DND-41 (cell line): ENCODE measurements at places on chromosomes 7 and 10.

DNA sequence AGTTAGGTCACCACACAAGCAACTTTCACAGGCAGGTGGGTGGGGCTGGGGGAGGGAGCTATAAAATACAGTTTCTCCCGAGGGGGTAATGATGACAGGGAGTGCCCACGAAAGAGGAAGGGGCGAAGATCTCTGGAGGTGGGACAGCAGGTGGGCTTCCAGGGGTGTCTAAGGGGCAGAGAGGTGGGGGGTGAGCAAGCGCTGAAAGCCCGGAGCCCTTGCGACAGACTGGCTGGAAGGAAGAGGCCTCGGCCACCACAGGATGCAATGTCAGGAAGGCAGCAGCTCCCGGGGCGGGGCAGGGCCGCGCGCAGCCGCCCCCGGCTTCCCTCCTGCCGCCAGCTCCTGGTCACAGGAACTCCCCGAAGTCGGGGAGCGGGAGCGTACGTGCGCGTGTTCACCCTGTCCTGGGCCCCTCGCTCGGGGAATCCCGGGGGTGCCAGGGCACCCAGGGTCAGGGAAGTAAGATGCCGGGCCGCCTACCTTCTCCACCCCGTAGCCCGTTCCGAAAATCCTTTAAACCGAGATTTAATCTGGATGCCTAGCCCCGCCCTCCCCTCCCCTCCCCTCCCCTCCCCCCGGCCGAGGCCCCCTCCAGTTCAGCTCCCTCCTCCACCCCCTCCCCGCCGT is 105.2 kb upstream of the PPIF start:
- DNase-seq = no peak

DNA sequence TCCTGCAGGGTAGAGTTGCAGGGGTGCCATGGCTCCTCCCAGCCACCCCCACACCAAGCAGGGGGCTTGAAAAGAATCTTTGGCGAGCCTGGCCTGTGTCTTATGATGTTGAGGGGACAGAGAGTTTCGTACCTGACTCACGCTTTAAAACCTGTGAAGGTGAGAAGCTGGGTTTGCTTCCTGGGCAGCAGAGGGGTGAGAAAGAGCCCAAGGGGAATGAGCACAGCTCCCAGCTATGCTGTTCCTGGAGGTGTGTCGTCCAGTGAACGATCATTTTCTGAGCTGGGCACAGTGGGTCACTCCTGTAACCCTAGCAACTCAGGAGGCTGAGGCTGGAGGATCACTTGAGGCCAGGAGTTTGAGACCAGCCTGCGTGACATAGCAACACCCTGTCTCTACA is 13.5 kb upstream of the ADRB1 start:
- no peak for DNase-seq

DNA sequence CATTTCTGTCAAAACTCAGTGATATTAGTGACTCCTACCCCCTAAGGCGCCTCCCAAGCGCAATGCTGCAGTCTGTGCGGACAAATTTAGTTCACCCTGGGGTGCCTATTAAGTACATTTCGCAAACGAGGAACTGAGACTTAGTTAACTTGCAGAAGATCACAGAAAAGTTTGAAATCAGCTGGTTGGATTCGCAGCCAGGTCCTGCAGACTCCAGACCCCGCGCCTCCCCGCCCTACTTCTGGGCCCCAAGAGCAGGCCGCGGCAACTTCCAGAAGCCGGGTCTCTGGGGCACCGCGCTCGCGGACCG is 588 bp downstream of the CYREN start:
- no peak for DNase-seq

DNA sequence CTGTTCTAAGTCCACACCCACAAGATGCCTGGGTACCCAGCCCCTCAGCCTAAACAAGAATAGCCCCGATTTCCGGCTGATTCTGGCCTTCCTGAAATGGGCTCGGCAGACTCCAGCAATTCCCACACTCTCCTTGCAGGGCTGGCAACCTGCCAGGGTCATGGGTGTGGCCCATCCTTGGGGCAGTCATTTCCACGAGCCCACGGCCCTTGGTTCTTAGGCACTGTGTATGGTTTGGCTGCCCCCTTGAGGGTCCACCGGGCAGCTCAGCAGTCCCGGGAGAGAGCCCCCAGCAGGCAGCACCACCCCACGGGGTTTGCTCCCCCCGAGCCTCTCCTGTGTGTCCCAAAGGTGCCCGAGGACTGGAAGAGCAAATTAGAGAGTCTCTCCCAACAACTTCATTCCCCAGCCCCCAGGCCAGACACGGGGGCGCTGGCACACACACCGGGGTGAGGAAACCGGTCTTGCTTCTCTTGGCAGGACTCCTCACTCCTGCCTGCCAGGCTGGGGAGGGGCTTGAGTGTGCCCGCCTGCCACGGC is 142.2 kb downstream of the EMX2 start:
- no peak for DNase-seq

DNA sequence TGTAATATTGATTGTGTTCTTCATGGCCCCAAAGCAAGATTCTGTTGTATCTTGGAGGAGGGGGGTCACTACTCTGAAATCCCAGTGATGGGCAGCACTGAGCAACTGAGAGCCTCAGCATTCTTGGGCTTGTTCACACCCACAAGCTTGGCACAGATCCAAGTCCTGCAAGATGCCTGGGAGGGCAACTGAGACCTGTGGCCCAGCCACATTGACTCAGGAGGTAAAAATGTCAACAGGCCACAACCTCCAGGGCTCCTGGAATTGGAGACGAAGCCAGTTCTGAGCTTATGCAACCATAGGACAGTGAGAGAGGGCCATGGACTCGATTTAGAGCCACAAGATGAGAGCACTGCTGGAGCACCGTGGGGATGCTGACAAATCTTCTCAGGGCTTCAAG is 3.1 kb upstream of the DOCK1 start:
- no peak for DNase-seq

DNA sequence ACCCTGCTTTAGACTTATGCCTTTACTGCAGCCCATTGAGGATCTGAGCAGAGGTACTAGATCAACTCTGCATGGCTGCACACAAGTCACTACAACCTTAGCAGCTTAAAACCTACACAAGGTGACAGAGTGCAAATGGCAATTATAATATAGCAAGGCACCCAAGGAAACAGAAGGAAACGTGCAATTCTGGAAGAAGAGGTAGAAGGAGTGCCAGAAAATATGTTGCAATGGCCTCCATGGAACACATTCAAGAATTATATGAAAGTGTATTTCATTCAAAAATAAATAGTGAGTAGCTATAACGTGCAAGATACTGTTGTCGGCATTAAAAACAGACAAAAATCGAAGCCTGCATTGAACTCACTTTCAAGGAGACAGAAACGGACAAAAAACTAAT is 2.9 kb upstream of the AKR1C8 start:
- DNase-seq = no peak

- no peak for DNase-seq
These were observed 96.3 kb downstream of the RAB11FIP2 start for GRCh38 chr10:117950408-117950807.

GRCh38 chr10:131743190-131744151 is 157.3 kb upstream of the PPP2R2D start:
- DNase-seq = peak; percentile 23

- no peak for DNase-seq
These were observed 868.9 kb upstream of the AUTS2 start for GRCh38 chr7:68729371-68729770.

DNA sequence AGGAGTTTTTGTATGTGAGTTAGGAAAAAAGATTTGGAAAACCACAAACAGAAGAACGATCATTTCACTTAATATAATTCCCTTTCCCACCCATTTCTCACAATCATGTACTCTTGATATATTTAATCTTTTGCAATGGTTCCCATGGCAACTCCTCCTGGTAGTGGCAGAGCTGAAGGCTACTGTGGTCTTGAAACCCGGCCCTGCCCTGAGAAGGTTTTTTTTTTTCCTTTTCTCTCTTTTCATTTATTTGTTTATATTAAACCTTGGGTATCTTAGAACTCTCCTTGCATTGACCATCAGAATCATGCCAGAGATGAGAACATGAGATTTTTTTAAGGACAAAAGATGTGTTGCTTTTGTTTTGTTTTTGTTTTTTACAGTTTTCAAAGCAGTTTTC is 566.1 kb upstream of the NRP1 start:
- no peak for DNase-seq

DNA sequence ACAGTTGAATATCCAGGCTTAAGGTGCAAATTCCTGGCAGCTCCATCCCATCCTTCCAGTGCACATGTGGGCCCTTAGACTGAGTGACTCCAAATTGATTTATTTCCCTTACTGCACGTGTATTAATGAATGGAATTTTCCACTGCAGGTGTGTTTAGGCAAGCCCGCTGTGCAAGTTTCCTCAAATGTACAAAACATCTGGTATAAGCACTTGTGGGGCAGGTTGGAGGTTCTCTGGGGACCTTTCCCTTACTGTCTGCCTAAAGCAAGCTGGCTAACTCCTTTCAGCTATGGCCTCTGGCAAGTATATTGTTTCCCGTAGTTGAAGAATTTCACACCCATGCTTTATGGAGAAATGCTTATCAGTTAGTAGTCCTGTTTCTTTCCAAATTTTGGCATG is 25.3 kb upstream of the GIMAP6 start:
- no peak for DNase-seq

DNA sequence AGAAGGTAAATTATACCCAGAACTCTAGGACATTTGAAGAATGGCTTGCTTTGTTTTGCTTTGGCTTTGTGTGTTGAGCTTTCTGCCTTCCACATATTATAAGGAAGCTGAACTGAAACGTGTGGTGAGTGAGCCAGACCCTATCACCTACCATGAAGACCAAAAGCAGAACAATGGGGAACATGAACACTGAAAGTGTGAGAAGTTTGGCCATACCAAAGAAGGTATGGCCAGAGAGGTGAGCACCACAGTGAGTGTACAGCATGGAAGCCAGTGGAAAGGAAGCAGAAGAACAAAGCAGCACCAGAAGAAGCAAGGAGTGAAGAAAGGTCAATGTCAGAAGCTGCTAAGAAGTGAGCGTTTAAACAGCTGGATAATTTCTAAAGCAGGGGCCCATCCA is 59.7 kb upstream of the CCDC71L start:
- no peak for DNase-seq
